ENCODE measurements at places on chromosomes 6 and 20.
A peak's percentile ranks its signal among the peaks of the same experiment; 100 is the strongest.

- DNase-seq, result no peak
Measured at GRCh38 chr6:35243386-35243958, 16.1 kb upstream of the ZNF76 start.

DNA sequence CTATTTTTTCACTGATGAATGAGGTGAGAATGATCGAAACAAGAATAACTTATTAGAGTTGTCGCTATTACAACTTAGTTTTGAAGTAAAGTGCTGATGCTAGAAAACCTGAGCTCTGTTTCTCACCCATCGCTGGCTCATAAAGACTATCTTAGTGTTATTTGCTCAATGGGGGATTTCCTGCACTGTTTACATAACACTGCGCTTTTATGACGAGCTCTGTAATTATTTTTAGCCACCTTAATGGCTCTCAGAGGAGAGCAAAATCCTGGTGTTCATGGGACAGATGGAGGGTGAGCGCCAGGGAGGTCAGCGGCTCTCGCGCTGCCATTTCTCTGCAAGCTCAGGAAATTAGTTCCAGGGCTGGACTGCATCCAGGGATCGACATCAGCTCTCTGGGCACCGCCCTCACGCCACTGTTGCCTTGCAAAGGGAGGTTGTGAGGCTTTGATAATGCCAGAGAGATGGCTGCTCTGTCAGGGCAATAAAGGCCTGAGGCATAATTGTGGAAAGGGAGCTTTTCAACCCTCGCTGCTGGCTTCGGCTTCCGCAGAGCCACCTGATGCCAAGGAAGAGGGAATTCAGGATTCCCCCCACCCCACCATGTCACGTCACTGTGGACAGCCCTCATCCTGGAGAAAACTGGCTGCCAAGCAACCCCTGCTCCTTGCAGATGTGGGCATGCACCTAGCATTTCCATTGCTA, 72.0 kb downstream of the DACT2 start:
- DNase-seq, result no peak

- DNase-seq, result peak; percentile 83
Measured at GRCh38 chr20:3045042-3045815, 623 bp upstream of the MRPS26 start.

GRCh38 chr20:57897156-57897874, 187.5 kb upstream of the PMEPA1 start:
- DNase-seq, result no peak

GRCh38 chr20:21643417-21643816, 62.0 kb upstream of the PAX1 start:
- DNase-seq, result no peak

GRCh38 chr20:41499064-41499463, 119.1 kb downstream of the CHD6 start:
- no peak for DNase-seq

- DNase-seq, result no peak
Measured at GRCh38 chr20:23451956-23452487, 654 bp downstream of the CST11 start.

DNA sequence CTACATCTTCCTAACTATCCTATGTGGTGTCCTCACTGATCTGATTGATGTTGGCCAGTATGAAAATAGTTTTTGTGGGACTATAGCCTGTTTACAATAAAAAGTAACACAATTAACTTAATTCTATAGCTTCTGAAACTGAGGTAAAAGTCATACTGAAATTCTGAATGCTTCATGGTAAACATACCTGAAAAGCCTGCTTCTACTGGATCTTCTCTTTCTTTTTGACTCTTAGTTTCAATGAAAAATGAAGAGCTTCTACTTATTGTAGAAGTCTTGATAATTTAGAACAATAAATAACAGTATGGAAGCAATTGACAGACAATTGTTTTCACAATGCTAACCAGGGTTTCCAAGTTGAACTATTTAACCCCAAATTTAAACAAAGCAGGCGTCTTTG, 383.9 kb upstream of the MMS22L start:
- DNase-seq, result no peak

DNA sequence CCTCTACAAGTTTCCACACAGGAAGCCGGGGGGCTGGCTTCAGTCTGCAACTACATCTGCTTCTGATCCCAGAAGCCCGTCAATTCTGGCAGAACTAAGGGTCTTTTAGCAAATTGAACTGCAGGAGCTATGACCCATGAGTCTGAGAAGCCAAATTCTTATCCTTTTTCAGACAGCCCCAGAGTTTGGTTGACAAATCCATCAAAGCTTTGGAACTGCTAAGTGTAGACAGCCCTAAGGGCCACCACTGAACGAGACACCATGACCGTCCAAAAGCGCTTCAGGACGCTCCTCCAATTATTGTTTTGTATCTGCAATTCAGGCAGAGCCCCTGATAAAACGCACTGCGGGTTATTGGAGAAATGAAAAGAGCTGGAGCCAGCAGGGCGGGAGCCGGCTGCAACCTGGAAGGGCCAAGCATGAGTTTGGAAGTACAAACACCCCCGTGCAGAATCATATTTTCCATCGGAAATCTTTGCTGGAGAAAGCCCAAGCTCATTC, 67.1 kb downstream of the GNAS-AS1 start:
- DNase-seq, result no peak

DNA sequence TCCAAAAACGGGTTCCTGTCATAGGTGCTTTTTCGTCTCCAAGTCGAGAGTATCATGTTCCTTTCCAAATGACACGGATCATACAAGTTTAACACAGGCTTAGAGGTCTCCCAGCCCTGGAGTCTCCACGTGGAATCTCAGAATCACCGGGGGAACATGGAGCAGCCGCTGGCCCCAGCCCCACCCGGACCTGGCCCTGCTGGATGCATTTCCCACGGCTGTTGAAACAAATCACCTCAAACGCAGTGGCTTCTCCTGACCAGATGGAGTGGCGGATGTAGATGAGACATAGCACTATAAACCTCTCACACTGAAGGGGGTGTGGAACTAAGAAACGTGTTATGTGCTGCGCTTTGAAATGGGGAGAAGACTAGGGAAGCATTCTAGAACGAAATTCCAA, 70.0 kb upstream of the FRMD1 start:
- DNase-seq, result no peak

DNA sequence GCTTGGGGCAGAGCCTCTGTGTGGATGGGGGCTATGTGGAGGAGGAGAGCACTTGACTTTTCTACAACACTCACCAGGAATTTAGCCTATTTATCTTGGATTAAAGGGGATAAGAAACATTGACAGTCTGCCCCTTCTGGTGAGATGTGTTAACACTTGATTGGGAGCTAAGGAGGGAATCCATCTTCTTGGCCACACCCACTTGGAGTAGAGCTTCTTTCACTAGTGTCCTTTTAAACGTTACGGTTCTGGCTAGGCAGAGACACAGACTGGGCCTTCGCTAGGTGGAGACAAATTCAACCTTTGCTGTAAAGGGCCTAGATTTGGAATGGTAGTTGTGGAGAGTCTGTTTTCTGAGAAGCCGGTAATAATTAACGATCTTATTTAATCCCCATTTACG, 15.5 kb upstream of the TPBG start:
- no peak for DNase-seq

DNA sequence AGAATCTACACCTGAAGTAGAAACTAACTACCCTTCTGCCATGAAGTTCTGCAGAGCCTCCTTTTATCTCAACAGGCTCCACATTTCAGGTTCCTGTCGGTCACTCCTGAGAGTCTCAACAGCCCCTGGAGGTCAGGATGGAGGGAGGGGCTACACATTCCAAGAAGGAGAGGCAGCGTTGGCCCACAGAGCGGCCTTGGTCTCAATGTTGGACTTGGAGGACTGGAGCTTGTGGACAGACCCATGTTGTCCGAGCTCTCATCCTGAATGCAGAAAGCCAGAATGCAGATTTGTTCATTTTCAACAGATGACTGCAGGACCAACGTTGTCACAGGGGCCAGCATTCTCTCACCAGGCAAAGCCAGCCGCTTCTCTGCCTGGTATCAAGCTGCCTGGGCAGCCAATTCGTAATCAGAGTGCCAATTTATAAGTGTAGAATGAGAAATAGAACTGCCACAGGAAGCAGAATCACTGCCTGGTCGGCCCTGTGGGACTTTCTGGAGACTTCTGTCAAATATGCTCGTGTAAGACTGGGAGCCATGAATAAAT, 212.5 kb upstream of the SNX9 start:
- no peak for DNase-seq

- no peak for DNase-seq
Measured at GRCh38 chr6:163892824-163893561, 478.5 kb downstream of the QKI start.

- DNase-seq, result no peak
Measured at GRCh38 chr20:20466341-20466879, 98.5 kb downstream of the INSM1 start.

GRCh38 chr20:58984691-58985090, 3.6 kb downstream of the NELFCD start:
- no peak for DNase-seq

DNA sequence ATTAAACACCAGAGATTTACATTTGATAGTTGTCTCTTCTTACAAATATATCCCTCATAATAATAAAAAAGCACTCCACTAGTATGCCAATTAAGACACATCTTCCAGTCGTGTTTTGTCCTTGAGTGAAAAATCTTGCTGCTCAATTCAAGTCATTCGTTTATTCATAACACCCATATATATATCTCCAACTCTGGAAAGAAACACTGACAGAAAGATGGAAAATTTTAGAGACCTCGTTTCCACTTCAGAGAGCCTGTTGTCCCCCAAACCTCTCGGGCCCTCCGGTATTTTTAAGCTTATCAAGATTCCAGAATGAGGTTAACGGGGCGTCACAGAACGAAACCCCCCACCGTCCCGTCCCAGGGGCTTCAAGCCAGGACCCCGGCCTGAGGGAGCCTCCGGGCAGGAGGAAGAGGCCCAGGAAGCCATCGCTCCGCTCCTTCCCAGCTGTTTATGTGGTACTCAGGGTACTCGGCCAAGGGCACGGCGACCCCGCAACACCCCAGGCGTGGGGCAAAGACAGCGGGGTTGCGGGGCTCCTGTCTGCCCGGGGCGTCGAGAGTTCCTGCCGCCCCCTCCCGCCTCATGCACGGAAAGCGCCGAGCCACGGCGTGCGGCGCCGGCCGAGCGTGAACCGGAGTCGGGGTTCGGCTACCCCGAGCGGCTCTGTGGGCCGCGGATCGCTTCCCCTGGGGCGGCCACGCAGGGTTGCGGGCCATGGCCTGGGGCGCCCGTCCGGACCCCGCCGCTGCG, 623 bp upstream of the SNX9 start:
- DNase-seq, result no peak

DNA sequence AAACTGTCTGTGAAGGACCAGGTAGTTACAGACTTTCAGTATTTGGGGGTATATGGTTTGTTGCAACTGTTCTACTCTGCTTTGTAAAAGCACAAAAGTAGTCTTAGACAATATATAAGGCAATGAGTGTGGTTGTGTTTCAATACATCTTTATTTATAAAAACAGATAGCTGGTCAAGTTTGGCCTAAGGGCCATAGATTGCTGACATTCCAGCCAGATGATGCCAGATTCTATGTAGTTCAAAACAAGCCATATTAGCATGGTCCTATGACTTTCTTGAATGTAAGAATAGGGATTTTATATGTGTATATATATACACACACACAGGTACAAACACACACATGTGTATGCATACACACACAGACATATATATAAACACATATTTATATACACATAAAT, 201.8 kb downstream of the GRIK2 start:
- no peak for DNase-seq

DNA sequence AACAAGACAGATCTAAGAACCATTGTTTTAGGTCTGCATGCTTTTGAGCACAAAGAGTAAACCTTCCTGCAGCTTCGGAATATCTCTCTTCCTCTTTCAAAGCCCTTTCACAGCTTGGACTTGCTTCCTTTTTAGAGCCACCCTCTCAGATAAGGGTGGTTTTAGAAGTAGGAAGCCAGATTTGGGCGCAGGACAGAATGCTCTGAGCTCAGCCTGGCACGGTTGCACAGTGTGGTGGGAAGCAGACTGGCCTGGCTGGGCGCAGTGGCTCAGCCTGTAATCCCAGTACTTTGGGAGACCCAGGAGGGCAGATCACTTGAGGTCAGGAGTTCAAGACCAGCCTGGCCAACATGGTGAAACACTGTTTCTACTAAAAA, 35.6 kb upstream of the PNRC1 start:
- DNase-seq, result no peak

DNA sequence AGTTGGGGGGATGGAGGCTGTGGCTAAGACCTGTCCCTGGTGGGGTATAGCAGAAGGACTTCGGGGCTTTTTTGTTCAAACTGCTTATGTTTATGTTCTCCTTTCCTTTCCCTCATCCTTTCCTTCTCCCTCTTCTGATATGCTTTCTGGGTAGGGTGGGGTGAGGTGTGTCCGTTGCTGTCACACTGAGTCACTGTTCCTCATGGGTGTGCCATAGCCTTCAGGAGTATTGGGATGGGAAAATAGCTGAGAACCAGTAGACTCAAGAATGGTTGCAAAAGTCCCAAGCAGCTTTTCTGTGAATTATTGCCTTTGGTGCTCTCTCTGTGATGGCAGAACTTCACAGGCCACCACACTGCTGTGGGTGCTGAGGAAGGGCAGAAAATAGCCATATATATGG, 39.6 kb downstream of the TPD52L1 start:
- DNase-seq, result no peak

DNA sequence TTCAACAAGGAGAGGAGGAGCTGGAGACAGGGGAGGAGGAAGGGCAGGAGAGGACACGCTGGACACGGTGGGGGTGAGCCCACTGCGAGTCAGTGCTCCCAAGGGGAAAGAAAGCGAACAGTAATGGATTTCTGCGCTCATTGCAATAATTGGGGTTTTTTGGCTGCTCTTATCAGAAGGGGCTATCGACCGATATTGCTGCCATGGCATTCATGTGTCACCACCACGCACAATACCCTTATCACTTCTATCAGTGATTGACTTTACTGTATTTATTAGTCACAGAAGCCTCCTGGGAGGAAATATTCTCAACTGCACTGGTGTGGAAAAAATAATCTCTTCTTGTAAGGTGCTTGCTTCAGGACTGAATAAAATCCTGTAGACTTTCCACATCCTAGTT, 55.8 kb downstream of the CEP43 start:
- no peak for DNase-seq

GRCh38 chr6:142026471-142026870, 106.3 kb upstream of the GJE1 start:
- no peak for DNase-seq

DNA sequence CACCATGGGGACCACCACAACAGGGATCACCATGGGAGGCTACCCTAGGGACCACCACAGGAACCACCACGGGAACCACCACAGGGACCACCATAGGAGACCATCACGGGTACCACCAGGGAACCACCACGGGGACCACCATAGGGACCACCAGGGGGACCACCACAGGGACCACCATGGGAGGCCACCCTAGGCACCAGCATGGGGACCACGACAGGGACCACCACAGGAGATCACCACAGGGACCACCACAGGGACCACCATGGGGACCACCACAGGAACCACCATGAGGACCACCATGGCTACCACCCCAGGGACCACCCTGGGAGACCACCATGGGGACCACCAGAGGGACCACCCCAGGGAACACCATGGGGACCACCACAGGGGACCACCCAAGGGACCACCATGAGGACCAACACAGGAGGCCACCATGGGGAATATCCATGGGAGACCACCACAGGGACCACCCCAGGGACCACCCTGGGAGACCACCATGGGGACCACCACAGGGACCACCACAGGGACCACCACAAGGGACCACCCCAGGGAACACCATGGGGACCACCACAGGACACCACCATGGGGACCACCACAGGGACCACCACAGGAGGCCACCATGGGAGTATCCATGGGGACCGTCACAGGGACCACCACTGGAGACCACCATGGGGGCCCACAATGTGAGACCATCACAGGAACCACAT, 67.6 kb upstream of the MPC1 start:
- DNase-seq, result no peak

Data from KG1 (cell line).